ENCODE measurements at places on chromosomes 13 and 19.

DNA sequence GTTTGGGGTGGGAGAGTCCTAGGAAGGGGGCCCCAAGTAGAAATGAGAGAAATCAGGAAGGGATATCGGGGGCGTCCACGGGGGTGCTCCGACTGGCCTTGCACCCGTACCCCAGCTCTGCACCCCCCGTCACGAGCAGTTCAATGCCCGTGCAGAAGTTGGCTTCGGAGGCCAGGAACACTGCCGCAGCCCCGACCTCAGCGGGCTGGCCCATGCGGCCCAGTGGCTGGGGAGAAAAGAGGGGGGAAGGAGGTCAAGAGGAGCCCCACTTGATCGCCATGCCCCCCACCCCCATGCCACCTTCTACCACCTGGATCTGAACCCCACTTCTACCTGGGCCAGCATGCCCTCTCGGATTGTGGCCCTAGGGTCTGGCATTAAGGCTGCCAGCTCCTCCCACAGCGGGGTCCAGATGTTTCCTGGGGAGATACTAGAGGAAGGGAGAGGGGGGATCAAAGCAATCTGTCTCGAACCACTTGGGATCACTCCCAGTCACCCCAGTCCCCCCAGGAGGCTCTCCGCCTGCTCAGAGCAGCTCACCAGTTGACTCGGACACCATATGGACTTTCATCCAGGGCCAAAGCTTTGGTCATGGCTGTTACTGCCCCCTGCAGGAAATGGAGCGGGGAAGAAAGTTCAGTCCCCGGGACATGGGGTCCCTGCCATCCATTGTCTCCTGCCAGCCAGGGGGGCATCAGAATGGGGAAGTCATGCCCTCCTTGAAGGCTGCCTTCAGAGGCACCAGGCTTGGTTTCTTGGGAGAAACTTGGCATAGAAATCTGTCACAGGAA is 2.5 kb upstream of the BCAT2 start:
- DNase-seq: no peak

- DNase-seq: no peak
Observed at GRCh38 chr13:103325672-103326071, 259.5 kb upstream of the SLC10A2 start.

GRCh38 chr13:97844151-97844550 is 109.3 kb upstream of the IPO5 start:
- DNase-seq: no peak

GRCh38 chr19:31271306-31271911 is 77.8 kb downstream of the TSHZ3 start:
- no peak for DNase-seq

GRCh38 chr19:46921071-46921470 is 60.3 kb downstream of the ARHGAP35 start:
- no peak for DNase-seq

- peak; percentile 67 for DNase-seq
Observed at GRCh38 chr19:35509861-35510625, 3.4 kb downstream of the DMKN start.

All from activated CD4-positive, alpha-beta T cell treated with anti-CD3 and anti-CD28 coated beads, Interleukin-2, amount 50 U/mL, for 4 hours (primary cell).